ENCODE measurements at places on chromosomes 13 and 19.

DNA sequence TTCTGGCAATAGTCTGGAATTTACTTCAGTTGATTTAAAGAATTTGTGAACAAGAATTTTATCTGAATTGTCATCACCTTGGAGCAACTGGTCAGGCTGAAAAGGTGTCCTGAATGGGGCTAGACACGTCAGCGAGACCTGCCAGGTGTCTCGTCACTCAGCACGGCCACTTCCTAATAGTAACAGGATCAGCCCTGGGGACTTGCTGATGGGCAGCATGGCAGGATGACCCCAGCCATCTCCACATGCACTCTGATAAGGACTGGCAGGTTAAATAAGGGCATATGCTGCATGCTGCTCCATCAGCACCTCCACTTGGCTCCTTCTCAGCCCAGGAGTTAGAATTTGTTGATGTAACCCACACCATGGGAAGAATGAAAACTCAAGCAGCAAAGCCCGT lies 224.2 kb downstream of the FOXO1 start:
- no peaks in the 10 kb centered on the region for H3K36me3 ChIP-seq
- H3K4me1 ChIP-seq = peaks cover 61% of the 10 kb centered on the region
- no peak overlapping the region for H3K4me3 ChIP-seq
- H3K27me3 ChIP-seq = no peaks in the 10 kb centered on the region
- peak overlapping the region; percentile 87 for H3K27ac ChIP-seq

DNA sequence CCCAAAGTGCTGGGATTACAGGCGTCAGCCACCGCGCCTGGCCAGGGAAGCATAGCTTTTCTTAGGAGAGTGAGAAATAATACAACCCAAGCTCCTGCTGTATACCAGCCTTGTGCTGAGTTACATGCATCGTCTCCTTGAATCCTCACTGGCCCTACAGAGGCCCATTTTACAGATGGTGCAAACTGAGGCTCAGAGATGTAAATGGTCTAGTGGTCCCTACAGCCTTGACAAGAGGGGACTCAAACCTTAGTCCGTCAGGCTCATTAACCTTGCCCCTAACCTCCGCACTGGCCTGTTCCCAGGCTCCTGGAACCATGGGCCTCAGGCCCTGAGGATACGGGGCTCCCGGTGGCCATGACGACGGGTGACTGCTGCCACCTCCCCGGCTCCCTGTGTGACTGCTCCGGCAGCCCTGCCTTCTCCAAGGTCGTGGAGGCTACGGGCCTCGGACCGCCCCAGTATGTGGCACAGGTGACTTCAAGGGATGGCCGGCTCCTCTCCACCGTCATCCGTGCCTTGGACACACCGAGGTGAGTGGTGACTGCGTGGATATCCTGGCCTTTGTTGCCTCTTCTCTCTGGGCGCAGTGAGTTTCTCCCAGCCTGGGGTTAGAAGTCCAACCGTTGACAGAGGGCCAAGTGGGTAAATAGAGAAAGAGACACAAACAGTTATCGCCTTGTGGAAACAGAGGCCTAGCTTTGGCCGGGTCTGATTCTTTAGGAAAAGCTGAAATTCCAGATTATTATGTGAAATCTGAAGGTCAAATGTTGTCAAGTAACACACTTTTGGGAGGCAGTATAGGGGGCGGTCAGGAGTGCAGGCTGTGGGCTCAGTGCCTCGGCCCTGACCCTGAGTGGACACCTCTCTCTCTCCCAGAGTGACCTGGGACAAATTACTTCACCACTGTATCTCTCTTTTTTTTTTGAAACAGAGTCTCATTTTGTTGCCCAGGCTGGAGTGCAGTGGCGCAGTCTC lies 8.7 kb downstream of the MARCHF2 start:
- peaks cover 23% of the 10 kb centered on the region for H3K36me3 ChIP-seq
- ATAC-seq = no peak
- H3K27ac ChIP-seq = no peak overlapping the region
- no peaks in the 10 kb centered on the region for H3K27me3 ChIP-seq

DNA sequence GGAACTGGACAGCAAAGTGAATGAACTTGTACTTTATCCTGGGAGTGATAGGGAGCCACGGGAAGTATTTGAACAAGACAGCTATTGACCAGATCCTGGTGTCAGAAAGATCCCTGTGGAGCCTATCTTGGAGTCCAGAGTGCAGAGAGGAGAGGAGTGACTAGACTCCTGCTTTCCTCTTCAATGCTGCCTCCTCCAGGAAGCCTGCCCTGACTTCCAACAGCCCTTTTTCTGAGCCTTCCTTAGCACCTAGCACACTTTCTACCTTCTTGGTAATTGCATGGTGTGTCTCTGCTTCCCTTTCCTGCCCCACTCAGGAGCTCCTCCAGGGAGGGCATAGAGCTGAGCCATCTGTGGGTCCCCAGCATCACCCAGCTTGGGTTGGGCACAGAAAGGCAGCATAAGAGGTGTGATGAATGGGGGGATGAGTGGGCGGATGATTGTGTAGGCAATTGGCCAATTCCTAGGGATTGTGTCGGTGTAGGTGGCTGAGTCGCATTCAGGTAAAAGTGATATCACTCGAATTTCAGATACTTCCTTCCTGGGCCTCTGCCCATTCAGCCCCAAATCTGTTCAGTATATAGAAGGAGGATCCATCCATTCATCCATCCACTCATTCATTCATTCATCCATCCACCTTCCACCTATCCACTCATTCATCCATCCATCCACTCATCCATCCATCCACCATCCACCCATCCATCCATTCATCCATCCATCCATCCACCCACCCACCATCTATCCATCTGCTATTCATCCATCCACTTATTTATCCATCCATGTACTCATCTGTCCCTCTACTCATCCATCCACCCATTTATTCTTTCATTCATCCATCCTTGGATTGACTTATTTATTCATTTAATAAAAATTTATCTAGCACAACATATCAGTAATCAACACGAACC lies 26.9 kb downstream of the CYP4F22 start:
- no peak overlapping the region for H3K4me3 ChIP-seq
- ATAC-seq = no peak
- no peak overlapping the region for H3K27ac ChIP-seq
- peaks cover 37% of the 10 kb centered on the region for H3K27me3 ChIP-seq
- H3K36me3 ChIP-seq = no peaks in the 10 kb centered on the region

DNA sequence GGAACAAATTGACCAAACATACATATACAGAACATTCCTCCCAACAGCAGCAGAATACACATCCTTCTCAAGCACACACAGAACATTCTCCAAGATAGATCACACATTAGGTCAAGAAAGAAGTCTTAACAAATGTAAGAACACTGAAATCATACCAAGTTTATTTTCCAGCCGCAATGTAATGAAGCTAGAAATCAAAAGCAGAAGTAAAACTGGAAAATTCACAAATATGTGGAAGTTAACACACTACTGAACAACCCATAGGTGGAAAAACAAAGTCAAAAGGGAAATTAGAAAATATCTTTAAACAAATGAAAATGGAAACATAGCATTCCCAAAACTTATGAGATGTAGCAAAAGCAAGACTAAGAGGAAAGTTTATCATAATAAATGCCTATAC lies 692.6 kb downstream of the DIAPH3 start:
- no peaks in the 10 kb centered on the region for H3K36me3 ChIP-seq
- H3K4me3 ChIP-seq = no peak overlapping the region
- ATAC-seq = no peak
- peaks cover 12% of the 10 kb centered on the region for H3K27me3 ChIP-seq
- no peak overlapping the region for H3K27ac ChIP-seq

DNA sequence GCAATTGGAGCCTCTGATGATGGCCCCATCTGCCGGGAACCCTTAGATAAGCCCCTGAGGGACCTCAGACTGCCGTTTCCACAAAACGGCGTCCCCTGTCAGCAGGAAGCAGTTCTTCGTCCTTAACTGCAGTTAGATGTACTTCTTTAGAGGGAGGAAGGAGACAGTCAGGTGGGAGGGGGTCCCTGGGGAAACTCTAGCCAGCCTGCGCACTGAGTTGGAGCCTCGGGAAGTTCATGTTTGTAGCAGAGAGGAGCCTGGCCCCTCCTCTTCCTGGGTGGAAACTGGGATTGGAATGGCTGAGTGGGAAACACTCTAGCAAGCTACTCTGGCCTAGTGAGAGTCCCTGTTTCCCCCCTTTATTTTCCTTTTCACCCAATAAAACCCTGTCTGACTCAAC lies 612.4 kb downstream of the PCDH9 start:
- H3K4me1 ChIP-seq = no peaks in the 10 kb centered on the region
- H3K27ac ChIP-seq = no peak overlapping the region
- no peak overlapping the region for H3K4me3 ChIP-seq
- no peaks in the 10 kb centered on the region for H3K27me3 ChIP-seq
- H3K36me3 ChIP-seq = no peaks in the 10 kb centered on the region

GRCh38 chr13:49791711-49792549 lies 552 bp downstream of the KPNA3 start:
- H3K27ac ChIP-seq = peak overlapping the region; percentile 92
- H3K36me3 ChIP-seq = peaks cover 15% of the 10 kb centered on the region
- H3K27me3 ChIP-seq = no peaks in the 10 kb centered on the region
- peak; percentile 50 for ATAC-seq

DNA sequence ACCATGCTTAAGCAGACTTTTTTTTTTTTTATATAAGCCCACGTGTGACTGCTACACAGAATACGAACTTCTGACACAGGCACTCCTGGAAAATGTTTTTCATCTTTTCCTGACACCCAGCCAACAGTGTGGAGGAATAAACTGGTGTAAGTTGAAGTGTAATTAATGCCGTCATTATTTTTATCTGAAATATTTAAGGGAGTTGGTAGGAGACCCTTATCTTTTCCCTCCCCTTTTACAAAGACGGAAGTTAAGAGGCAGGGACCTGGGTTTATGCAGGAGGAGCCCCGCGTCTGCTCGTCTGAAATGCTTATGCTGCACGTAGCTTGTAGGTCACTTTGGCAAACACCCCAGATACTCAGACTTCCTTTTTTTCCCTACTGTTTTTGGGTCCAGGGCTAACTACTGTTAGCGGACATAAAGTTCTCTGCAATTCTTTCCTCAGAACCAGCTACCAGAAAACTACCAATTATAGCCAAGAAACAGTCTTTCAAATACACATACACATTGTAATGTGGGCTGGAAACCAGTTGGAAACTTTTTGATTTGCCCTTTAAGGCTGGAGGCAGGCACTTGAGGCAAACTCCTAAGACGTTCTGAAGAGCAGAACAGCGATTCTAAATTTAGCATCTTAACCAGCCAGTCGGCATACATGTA lies 50.8 kb downstream of the EFNB2 start:
- peaks cover 47% of the 10 kb centered on the region for H3K27me3 ChIP-seq
- no peak for ATAC-seq
- no peak overlapping the region for H3K4me3 ChIP-seq
- H3K4me1 ChIP-seq = peaks cover 5% of the 10 kb centered on the region
- H3K27ac ChIP-seq = no peak overlapping the region
- no peaks in the 10 kb centered on the region for H3K36me3 ChIP-seq

- H3K4me1 ChIP-seq = no peaks in the 10 kb centered on the region
- no peak for ATAC-seq
- H3K36me3 ChIP-seq = peaks cover 35% of the 10 kb centered on the region
- H3K4me3 ChIP-seq = no peak overlapping the region
- H3K27me3 ChIP-seq = no peaks in the 10 kb centered on the region
- no peak overlapping the region for H3K27ac ChIP-seq
Measured at GRCh38 chr13:100534147-100534843, 54.3 kb downstream of the GGACT start.

GRCh38 chr13:76440568-76440967 lies 445.6 kb downstream of the KCTD12 start:
- H3K27ac ChIP-seq = no peak overlapping the region
- H3K27me3 ChIP-seq = no peaks in the 10 kb centered on the region
- H3K4me3 ChIP-seq = no peak overlapping the region
- peak; percentile 68 for ATAC-seq
- no peaks in the 10 kb centered on the region for H3K4me1 ChIP-seq
- H3K36me3 ChIP-seq = no peaks in the 10 kb centered on the region

- H3K4me3 ChIP-seq = no peak overlapping the region
- H3K27me3 ChIP-seq = no peaks in the 10 kb centered on the region
- peaks cover 25% of the 10 kb centered on the region for H3K36me3 ChIP-seq
- no peak for ATAC-seq
- no peaks in the 10 kb centered on the region for H3K4me1 ChIP-seq
- H3K27ac ChIP-seq = no peak overlapping the region
Measured at GRCh38 chr13:73684286-73684685, 449.9 kb downstream of the KLF12 start.

DNA sequence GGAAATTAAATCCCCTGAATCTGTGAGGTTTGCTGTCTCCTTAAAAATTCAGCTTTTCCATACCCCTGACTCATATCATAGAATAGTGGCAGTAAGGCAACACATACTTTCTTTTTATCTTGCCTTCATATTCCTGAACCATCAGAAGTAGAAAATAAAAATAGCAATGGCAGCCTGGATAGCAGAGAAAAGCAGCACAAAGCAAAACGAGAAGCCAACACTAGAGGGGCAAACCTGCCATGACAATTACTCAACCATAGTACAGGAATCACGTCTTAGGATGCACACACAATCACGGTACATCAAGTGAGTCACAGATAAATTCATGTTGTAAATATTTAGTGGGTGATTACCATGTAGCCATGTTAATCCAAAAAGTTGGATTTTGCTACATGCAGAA lies 343.0 kb downstream of the ITGBL1 start:
- H3K27ac ChIP-seq = no peak overlapping the region
- no peaks in the 10 kb centered on the region for H3K4me1 ChIP-seq
- H3K27me3 ChIP-seq = peaks cover 3% of the 10 kb centered on the region
- no peak overlapping the region for H3K4me3 ChIP-seq

- H3K27ac ChIP-seq = peak within 1 kb of the TSS; percentile 86
- H3K4me3 ChIP-seq = peak within 1 kb of the TSS; percentile 90
- H3K27me3 ChIP-seq = no peaks in the 10 kb centered on the region
- peaks cover 45% of the 10 kb centered on the region for H3K36me3 ChIP-seq
- ATAC-seq = peak; percentile 57
Measured at GRCh38 chr19:46624958-46625661, at the start of gene PTGIR. Gene PTGIR, minus strand, starts transcription at chr19:46625089. Its CDS starts 864 bp downstream, at chr19:46624225.

DNA sequence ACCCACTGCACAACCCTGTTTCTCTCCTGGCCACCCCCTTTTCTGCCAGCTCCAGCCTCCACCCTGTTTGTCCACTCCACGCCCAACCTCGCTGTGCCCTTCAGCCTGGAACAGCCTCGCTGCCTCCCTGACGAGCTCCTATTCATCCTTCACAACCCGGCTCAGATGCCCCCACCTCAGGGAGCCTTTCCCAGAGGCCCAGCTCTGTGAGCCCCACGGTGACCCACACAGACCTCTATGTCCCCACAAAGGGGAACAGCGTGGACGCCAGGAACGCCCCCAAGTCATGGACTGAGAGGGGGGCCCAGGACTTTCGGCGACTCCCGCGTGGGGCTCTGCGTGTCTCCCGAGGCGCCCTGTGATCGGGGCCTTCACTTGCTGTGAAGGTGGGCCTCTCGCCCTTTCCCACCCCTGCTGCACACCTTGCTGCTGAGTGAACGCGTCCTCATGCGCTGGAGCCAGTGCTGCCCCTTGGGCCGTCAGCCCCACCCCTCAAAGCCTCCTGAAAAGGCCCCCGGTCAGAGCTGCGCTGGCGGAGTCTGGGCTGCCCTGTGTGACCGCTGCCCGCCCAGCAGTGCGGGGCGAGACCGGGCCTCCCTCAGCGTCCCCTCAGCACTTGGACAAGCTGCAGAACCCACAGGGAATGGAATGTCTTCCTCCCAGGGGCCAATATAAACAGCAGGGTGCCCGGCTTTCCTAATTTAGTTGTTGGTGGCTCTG lies 40.0 kb downstream of the ADPRHL1 start:
- peaks cover 26% of the 10 kb centered on the region for H3K27me3 ChIP-seq
- no peak overlapping the region for H3K4me3 ChIP-seq
- no peak for ATAC-seq
- H3K27ac ChIP-seq = no peak overlapping the region

GRCh38 chr13:79711631-79712030 lies 230.7 kb downstream of the NDFIP2 start:
- no peaks in the 10 kb centered on the region for H3K36me3 ChIP-seq
- H3K27ac ChIP-seq = no peak overlapping the region
- H3K4me1 ChIP-seq = no peaks in the 10 kb centered on the region
- no peak for ATAC-seq

Measured in stimulated activated memory B cell treated with anti-CD40 and anti-IgM and Interleukin-4, amounts not matched to agents 10 μg/mL and 1 μg/mL and 100 μg/mL, for 72 hours (primary cell).